RKO (cell line): ENCODE measurements at places on chromosomes 3 and 15.

DNA sequence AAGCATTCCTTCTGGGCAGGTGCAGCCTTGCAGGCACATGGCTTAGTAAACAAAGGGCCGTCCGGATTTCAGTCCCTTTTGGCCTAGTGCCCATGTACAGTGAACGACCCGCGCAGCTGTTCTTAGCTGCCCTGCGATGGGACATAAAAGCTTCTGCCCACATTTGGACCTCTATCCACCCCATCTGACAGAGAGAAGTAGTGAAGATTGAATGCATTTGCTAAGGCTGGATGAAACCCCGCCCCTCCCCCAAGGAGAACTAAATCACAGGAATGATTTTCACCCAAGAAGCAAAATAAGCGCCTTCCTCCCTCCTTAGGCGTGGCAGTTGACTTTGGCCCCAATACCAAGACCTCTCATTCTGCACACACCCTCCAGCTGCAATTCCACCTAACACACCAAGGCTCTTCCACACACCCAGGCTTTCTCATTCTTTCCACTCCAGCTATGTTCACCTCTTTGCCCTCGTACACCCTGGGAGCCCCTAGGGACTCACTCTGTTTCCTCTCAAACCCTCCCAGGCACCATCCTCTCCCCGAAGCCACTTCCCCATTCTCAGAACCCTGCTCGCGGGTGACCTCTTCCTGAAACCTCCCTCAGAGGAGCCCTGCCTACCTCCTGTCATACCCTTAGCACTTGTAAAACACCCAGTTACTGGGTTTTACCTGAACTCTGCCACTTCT lies 14.1 kb upstream of the HRH1 start:
- no peak for DNase-seq

- DNase-seq, result no peak
Measured at GRCh38 chr3:143843587-143843986, 4.7 kb downstream of the SLC9A9 start.

- no peak for DNase-seq
Measured at GRCh38 chr3:148232389-148232788, 465.3 kb upstream of the AGTR1 start.

- no peak for DNase-seq
Measured at GRCh38 chr3:127573912-127574311, 16.6 kb downstream of the TPRA1 start.

- no peak for DNase-seq
Measured at GRCh38 chr3:156843071-156843808, 17.1 kb downstream of the LEKR1 start.

DNA sequence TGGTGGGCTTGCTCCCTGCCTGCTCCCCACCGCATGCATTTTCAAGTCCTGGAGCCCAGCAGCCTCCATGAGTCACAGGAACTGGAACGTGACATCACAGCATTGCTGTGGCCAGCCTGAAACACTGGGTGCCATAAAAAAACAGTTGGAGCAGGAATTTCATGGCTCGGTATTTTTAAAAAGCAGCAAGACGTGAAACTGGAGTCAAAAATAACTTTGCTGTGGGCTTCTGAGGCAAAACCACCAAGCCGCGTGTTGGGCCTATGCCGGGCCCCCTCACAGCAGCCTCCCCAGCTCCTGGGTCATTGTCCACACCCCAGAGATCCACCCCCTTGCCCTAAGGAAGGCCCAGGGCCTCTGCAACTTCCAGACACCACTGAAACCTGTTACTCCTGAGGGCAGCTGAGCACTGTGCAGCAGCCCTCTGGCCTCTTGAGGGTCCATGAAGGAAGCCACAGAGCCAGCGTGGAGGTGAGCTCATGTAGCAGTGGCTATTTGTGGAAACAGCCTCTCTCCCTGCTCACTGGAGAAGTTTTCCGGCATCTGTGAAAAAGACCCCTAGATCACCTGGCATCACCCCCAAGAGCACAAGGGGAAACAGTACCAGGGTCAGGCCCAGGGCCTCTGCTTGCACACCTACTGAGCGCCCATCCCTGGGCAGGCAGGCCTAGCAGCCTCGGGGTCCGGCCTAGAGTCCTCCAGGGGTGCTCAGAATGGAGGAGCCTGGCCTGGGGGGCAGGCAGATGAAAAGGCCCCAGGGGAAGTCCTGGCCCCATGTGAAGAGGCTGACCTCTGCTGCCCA lies 34.0 kb upstream of the DUSP7 start:
- DNase-seq, result peak; percentile 33

DNA sequence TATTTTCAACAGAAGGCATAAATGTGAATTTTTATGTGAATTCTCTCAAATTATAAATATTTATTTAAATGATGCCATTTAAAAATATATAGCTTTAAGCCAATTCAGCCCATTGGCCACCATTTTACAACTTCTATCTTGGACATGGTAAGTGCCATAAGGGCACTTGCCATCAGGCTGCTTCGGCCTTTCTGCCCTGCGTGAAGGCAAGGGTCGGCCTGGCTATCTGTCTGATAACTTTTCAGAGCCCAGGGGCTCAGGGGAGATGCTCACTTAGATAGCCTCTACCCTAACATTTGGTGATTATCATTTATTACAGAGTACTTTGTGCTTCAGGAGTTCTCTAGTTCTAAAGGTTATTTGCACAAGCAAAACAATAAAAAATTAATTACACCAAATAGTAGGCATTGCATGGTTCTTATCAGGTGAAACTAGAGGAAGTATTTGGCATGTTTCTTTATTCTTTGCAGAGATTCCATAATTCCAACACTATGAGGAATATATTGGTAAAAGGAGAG lies 62.4 kb upstream of the MBNL1 start:
- DNase-seq, result no peak

DNA sequence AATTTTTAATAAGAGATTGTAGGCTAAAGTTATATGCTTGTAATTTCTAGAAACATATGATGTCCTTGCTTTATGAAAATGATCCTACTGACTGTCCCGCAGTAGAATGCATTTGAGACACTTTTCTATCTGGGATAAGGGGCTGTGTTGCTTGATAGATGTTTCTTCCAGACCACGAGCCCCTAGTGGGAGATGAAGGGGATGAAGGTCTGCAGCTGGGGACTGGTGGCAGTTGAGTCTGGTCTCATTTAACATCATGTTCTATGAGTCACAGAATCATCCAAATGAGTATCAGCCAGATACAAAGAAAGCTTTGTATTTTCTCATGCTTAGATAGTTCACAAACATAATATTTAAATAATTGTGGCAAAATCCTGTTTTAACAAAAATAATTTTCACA lies 84.3 kb upstream of the PRTG start:
- DNase-seq, result no peak

DNA sequence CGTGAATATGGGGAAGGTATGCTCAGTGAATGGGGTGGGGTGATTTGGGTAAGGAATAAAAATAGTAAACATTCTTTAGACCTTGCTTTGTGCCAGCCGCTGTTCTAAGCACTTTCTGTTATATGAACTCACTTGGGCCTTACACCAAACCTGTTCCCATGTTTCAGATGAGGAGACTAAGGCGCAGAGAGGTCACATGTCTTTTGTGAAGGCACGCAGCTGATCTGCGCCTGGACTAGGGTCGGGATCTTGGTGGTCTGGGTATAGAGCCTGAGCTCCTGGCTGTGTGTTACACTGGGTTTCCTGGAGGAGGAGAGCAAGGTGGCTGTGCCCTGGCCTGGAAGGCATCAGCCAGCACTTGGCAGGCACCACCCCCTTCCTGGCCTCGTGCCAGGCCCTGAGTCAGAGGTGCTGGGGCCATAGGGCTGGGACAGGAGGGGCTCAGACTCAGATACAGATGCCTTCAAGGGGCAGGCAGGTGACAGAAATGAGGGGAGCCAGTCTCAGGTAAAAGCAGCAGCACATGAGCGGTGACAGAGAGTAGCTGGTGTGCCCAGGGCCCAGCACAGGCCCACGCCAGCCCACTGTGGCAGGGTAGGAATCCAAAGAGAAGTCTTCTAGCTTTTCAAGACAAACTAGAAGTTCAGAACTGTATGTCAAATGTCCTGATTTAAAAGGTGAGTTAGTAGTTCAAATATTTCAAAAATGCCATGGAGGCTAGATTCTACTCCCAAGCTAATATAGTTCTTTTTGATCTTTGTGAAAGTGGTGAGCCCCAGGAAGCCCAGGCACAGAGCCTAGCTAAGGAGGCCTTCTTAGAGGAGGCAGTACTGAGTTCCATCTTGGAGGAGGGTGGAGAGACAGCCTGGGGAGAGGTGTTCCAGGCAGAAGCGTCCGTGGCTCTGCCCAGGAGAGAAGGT lies 83.1 kb downstream of the DNAJB8 start:
- peak; percentile 58 for DNase-seq

- peak; percentile 79 for DNase-seq
Measured at GRCh38 chr3:155070932-155071387, 9.2 kb upstream of the MME start.

- no peak for DNase-seq
Measured at GRCh38 chr3:25531971-25532370, 103.9 kb downstream of the RARB start.

- DNase-seq, result no peak
Measured at GRCh38 chr3:195263925-195264600, 6.9 kb downstream of the XXYLT1 start.

DNA sequence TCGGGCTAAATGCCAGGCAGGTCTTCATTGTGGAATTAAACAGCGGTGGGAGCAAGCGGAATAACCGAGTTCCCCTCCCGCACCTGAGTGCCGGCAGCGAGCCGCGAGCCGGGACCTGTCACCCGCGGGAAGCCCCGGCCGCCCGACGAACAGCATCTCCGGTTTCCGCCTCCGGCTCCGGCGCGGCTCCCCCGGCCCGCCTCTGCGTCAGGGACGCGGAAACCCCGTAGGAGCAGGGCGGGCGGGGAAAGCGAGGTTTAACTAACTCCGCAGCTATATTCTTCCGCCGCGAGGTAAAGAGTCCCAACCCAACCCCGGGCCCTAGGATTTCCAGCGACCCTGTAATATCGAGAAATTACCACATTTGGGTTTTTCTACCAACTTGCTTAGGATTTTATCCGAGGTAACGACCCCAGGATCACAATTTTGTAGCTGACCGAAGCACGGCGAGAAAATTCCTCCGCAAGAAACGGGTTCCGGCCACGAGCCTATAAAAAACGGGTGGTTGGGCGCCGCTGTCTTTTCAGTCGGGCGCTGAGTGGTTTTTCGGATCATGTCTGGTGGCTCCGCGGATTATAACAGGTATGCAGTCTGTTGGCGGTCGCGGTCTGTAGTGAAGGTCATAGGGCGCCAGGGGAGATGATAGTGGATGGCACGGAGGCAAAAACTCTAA lies at the start of gene EIF4A2:
Gene EIF4A2, plus strand, starts transcription at position 520 of the 673 bp plus-strand sequence. Its CDS starts 34 bp downstream, at position 554.
- DNase-seq, result peak; percentile 89

DNA sequence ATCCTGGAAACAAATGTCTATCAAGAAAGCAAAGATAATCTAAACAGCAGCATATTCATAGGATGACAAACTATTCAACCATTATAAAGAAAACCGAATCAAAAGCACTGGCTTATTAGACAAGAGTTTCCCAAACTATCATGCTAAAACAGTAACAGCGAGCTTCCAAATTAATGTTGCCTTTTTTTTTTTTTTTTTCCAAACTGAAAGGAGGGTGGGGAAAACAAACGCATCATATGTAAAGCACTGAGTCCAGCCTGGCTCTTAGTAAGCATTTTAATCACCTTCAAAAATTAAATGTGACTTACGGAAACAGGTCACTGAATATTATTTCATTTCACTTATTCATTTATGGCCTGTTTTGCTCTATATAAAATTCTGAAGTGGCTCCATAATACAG lies 2.3 kb downstream of the TJP1 start:
- DNase-seq, result peak; percentile 31

DNA sequence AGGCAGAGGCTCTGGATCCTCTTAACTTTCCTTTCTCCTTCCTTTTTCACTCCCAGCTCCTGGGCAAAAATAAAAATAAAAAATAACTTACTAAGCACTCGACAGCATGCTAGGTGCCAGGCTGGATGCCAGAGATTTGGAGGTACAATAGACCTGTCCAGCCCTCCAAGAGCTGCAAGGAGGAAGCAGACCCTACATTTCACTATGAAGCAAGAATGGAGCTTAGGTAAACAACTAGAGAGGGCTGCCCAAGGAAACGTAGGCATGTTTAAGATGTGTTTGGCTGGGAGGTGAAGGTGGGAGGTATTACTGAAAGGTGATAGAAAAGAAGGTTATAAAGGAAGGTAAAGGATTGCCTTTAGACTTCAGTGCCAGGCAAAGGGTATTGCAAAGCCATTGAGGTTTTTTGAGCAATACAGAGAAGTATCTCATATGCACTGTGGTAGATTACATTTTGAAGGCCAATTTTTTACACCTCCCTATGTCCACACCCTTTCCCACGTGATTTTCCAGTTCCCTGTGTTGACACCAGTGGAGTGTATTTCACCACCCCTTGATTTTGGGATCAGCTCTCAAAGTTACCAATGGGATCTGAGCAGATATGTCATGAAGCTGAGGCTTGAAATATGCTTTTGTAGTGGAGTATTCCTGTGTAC lies 69.1 kb downstream of the DCLK3 start:
- DNase-seq, result no peak

- no peak for DNase-seq
Measured at GRCh38 chr3:32630266-32630665, 54.7 kb upstream of the CNOT10 start.

DNA sequence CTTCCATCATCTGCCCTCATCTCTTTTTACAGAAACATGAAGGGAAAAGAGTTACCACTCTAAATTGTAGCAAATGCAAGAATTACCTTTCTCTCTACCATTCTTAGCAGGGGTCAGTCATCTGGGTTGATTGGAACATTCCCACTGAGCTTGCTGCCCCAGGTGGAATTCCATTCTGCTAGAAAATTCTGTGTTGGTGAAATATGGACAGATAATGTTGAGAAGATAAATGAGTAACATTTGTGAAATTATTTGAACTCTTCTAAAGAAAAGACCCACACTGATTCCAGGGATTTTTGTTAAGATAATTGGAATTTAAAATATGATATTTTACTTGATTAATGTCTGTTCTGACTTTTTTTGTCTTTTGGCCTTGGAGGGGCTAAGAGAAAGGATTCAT lies 11.0 kb upstream of the CPA3 start:
- no peak for DNase-seq

- DNase-seq, result no peak
Measured at GRCh38 chr3:185052631-185053030, 100.2 kb downstream of the C3orf70 start.

- no peak for DNase-seq
Measured at GRCh38 chr3:13123013-13123654, 49.9 kb upstream of the IQSEC1 start.

- DNase-seq, result peak; percentile 63
Measured at GRCh38 chr3:36911990-36912804, 32.7 kb downstream of the TRANK1 start.

DNA sequence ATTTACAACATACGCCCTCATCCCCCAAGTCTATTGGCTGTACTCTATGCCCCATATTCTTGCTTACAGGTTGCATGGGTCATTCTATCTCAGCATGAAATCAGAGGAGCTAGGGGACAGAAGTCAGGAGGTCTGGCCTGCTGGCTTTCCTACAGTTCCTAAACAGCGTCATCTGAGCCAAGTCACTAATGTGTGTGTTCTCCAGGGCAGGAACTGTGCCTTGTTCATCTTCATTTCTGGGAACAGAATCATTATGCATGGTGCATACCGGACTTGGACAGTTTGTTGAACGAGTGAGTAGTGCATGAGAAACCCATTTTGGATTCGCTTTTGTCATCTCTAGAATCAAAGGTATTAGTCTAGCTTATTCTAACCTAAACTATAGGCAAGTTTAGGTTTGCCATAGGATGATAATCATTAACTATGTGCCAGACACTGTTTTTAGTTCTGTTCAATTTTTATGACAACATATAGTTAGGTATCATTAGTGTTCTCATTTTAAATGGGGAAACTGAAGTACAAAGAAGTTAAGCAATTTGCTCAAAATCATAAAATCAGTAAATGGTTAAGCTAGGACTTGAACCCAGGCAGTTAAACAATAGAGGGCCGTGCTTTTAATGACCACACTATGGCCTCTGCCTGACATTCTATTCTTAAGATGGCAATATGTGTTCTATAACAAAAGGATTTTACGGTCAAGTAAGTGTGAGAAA lies 105.2 kb downstream of the FMN1 start:
- DNase-seq, result no peak
